ENCODE measurements at places on chromosomes 1 and 21.

DNA sequence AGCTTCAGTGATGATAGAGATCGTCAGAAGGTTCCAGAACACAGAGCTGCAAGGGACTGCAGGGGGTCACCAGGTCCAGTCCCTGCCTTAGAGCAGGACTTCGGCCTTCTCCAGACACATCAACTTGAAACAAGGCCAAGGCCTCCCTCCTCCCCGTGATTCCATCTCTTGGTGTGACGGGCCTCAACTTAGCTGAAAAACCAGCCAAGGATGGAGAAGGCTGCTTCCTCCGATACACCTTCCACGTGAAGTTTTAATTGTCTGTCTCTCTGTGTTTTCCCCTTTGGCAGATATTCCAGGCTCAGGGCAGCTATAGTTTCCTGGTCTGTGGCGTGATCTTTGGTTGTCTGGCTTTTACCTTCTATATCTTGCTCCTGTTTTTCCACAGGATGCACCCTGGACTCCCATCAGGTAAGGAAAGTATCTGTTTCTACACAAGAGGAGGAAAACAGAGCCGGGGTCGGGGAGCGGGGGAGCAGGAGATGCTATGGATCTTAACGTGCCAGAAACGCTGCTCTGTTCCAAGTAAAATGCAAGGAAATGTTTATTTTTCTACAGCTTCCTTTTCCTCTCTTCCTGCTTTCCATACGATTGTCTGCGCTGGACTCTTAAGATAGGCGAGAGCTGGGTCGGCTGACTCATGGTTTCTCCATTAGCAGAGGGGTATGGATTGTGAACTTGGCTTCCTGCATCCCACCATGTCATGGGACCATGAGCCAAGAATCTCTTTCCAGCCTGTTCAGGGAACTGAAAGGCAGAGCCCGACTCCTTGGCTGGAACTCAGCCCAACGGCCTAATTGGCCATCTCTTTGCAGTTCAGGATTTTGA, 32.8 kb downstream of the ELK4 start:
- DNase-seq = peak; percentile 88

GRCh38 chr1:114154146-114154962, 685 bp upstream of the SYT6 start:
- DNase-seq = no peak

DNA sequence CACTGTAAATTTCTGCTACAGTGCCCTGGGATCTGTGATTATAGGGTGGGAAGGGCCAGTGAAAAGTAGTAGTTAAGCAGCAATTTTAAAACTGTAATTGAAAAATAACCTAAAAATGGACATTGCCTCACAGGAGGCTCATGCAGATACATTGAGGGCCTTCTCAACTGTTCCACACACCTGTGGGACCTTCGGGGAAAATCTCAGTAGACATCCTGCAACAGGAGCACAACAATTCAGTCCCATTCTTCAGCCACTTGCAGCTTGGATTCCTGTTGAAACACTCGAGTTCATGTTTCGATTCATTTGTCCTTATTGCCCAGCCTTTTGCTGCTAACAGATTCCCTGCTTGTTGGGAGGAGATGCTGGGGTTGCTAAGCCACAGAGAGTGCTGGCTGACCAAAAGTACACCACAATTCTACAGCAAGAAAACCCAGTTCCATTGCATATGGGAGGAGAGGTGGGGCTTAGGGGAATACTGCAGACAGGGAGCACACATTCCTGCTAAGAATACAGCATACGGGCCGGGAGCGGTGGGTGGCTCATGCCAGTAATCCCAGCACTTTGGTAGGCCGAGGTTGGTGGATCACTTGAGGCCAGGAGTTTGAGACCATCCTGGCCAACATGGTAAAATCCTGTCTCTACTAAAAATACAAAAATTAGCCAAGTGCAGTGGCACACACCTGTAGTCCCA, 4.5 kb downstream of the TMCC2 start:
- no peak for DNase-seq

GRCh38 chr1:167565922-167566321, 12.4 kb upstream of the CREG1 start:
- DNase-seq = no peak

GRCh38 chr1:187883356-187883755, 1054.6 kb downstream of the PLA2G4A start:
- no peak for DNase-seq

- no peak for DNase-seq
Observed at GRCh38 chr1:117014209-117014608, 12.6 kb downstream of the CD101 start.

GRCh38 chr1:175198332-175198731, 5.8 kb upstream of the KIAA0040 start:
- no peak for DNase-seq

- DNase-seq = no peak
Observed at GRCh38 chr1:55363268-55363667, 148.1 kb upstream of the USP24 start.

DNA sequence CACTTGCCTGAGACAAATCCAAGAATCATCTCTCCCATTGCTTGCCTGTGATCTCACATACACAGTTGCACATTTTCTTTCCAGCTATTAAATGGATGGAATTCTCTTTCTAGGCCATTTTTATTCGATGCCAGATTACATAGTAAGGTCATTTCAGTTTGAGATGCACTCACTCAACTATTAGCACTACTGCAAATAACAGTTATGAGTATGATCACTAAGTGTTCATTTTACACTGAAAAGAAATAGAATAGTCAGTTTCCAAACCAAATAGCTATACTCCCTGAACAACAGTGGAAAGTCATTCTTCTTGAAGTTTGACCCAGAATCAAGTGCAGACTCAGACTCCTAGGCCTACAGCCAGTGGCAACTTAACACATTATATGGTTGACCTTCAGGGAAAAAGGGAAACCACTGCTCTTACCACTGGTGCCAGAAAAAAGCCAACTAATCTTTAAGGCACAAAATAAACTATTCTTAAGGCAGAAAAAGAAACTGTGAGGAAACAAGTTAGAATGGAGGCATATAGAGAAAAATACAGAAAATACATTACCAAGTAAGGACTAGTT, 31.5 kb downstream of the WNT2B start:
- no peak for DNase-seq

- no peak for DNase-seq
Observed at GRCh38 chr1:53811414-53811851, 26.7 kb downstream of the NDC1 start.

- no peak for DNase-seq
Observed at GRCh38 chr1:198628067-198628455, 10.8 kb upstream of the PTPRC start.

DNA sequence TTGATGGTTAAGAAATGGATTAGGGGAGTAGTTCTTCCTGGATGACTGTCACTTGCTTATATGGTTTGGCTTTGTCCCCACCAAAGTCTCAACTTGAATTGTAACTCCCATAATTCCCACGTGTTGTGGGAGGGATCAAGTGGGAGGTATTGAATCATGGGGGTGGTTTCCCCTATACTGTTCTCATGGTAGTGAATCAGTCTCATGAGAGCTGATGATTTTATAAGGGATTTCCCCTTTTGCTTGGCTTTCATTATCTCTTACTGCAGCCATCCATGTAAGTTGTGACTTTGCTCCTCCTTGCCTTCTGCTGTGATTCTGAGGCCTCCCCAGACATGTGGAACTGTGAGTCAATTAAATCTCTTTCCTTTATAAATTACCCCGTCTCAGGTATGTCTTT, 1621.1 kb downstream of the MRPL39 start:
- DNase-seq = no peak

- DNase-seq = no peak
Observed at GRCh38 chr1:213371525-213371846, 320.4 kb downstream of the RPS6KC1 start.

GRCh38 chr1:183593356-183593755, 3.1 kb upstream of the NCF2 start:
- DNase-seq = no peak

GRCh38 chr1:109906160-109906838, 4.3 kb upstream of the CSF1 start:
- no peak for DNase-seq

DNA sequence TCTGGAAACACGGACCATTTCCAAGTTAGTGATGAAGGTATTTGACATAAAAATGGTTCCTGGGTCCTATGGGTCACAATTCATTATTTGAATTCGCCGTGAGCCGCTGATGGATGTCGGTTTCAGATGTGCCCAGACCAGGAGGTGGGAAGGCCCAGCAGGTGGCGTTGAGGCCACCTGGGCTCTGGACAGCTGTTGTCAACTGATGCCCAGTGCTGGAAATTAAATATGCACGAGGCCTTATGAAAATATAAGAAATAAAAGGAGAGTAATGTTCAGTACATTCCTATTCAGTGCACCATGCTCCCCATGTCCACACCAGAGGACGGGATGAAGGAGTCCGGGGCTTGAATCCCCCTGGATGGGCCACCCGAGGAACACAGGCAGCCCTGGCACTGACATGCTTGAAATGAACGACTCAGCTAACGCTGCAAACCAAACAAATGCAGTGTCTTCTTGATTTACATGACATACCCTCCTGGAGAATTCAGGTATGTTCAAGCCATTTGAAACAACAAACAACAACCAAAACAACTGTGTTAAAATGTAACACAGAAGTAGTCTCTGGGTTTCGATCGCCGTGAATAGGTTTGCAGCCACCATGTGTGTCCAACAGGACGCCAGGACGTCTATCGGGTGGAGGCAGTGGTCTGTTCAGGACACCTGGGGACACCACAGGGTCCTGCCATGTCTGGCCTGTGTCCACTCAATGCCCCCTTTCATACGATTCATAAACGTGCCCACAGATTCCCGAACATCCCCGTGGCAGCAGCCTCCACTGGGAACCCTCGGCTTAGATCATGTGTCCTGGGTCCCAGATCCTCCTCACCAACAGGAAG, 6.1 kb downstream of the TFF3 start:
- DNase-seq = peak; percentile 14

- DNase-seq = peak; percentile 74
Observed at GRCh38 chr1:157968508-157968907, 24.9 kb upstream of the KIRREL1 start.

GRCh38 chr1:77545970-77546369, 136.5 kb downstream of the ZZZ3 start:
- DNase-seq = no peak

GRCh38 chr1:151515265-151515664, 4.1 kb downstream of the CGN start:
- no peak for DNase-seq

DNA sequence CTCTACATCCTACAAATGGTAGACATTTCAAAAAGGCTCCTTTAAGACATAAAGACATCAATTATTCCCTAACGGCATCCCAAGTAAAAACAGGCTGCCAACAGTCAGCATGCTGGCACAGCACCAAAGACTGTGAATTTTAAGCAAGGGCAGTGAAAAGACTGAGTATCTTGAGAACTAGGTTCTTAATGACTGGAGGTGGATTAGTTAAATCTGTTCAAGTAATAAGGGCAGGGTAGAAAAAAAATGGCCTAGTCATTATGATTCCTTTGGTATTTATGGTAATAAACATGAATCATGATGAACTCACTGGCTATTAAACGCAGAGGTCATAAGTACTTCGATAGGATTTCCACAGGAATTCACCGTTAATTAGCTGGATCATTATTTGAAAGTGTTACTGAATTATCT, 75.2 kb downstream of the KIFAP3 start:
- no peak for DNase-seq

GRCh38 chr1:7046314-7046713, 261.1 kb downstream of the CAMTA1 start:
- no peak for DNase-seq

DNA sequence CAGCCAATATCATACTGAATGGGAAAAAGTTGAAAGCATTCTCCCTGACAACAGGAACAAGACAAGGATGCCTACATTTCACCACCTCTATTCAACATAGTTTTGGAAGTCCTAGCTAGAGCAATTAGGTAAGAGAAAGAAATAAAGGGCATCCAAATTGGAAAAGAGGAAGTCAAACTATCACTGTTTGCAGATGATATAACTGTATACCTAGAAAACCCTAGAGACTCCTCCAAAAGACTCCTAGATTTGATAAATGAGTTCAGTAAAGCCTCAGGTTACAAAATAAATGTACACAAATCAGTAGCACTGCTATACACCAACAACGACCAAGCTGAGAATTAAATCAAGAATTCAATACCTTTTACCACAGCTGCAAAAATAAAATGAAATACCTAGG, 171.3 kb upstream of the HP1BP3 start:
- no peak for DNase-seq

DNA sequence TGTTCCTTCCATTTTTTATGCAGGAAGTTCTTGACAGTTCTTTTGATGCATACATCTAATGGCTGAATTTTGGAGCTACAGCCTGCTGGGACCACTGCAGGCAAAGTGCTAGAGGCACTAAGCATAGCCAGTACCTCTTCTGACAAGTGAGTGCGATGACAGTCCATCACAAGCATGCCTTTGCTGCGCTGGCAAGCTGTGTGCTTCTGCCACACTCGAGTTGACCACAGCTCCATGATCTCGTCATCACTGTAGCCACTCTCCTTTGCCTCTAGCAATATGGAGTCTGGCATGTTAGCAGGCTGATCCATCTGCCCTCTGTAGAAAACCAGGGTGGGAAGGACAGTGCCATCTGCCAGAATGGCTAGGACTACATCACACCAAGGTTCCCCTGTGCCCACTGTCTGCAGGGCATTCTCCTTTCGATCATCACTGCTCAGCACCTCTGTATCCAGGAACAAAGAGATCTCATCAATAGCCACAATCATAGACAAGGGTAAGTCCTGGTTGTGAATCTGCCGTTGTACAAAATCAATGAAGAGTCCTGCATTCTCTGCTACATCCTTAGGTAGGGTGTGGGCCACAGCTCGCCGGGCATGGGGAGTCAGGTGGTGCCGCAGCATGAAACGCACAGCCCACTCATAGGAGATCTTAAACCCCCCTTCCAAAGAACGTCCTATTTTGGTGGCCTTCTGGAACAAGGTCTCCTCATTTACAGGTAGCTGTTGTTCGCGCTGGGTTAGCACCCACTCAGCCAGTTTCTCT, 6.0 kb downstream of the PSMB4 start:
- no peak for DNase-seq

DNA sequence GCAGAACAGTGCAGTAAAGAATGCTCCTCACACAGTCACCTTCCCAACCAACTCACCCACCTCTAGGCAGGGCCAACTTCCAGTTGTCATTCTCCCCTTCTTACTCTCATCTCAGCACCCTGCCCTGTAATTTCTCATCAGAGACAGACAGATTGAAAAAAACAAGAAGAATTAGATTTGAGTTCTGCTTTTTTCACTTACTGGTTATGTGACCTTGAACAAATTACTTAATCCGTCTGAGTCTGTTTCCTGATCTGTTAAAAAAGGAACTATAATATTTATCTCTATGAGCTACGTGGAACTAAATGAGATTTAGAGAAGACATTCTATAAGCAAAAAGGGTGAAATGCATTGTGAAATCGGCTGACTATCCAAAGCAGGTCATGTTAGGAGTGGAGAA, 330.3 kb downstream of the ZNF326 start:
- DNase-seq = no peak

Measured in sigmoid colon (tissue), 7 donors.